Daoy (cell line): ENCODE measurements at places on chromosomes 6 and 20. TPM values are rescaled to one million over a fixed set of nuclear protein-coding genes. Genes with fewer than 3 reads are reported as not detected.

MYCT1 gene
- total RNA-seq: 0.06 and 0.15 TPM in 2 replicates

HLA-DQB2 gene
- total RNA-seq: not detected in 2 replicates

CDH4 gene
- total RNA-seq: 2.1 and 3.8 TPM in 2 replicates

SLC22A2 gene
- total RNA-seq: 0.60 and 1.1 TPM in 2 replicates

KCNK16 gene
- not detected in 2 replicates for total RNA-seq

MOG gene
- total RNA-seq: not detected in 2 replicates

DDX43 gene
- total RNA-seq: not detected in 2 replicates

C4B gene
- total RNA-seq: 0.30 and 3.7 TPM in 2 replicates

COL9A1 gene
- 0.09 and 0.34 TPM in 2 replicates for total RNA-seq

GRCh38 chr6:137951064-137951597 lies 84.1 kb downstream of the TNFAIP3 start:
- DNase-seq: no peak

DNA sequence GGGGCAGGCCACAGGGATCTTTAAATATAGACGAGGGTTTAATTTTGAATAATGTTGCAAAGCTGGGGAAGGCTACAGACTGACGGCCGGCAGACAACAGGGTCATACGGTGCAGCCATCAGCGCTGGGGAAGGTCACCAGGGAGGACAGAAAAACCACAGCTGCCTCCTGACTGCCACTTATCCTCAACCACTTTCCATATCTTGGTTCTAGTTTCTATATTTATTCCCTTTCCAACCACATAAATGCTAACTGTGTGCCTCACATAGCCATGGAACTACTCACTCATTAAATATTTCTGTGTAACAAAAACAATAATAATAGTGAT lies 85.7 kb upstream of the AGPAT4 start:
- no peak for DNase-seq

DNA sequence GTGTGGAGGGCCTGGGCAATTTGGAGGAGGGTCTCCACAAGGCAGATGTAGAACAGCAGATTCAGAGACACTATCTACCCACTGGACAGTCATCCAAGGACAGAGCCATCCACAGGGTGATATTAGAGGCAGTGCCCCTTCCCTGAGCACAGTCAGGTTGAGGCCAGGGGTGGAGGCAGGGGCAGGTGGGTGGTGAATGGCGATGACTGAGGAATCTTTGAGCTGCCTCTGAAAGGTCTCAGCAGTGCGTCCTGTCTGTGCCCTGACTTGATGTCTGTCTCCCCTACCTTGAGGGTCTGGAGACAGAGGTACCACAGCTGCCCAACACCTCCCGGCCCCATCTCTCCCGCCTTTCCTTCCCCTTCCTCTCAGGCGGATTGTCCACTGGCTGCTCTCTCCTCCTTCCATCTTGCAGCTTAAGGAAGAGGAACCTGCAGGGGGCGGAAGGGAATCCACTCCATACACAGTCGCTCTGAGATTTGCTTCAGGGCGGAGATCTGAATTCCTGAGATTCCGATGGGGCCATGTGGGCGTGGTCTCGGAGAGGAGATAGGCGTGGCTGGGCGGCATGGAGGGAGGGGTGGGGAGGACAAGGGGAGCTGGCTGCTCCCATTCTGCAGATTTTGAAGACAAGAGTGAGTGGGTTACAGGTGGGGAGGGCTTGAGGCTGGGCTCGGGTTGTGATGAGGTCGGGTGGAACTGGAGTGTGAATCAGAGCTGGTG lies 1.7 kb downstream of the MUCL3 start:
- DNase-seq: peak; percentile 91

GRCh38 chr6:147384737-147385710 lies 123.5 kb upstream of the SAMD5 start:
- no peak for DNase-seq

DNA sequence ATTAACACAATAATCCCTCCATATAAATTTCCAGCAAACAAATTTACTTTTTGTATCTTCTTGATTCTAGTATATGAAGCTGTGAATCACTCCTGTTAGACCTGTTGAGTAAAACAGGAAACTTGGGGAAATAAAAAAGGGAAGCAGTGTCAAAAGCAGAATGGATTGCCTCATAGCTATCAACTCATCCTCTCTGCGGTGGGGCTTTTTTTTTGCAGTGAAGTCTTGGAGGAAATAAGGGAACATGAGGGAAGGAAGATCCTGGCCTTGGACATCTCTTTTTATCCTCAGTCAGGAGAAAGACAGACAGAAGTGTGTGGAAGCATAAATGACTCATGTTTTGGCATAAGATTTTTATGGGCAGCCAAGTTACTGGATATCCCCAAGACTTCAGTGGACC lies 332.5 kb downstream of the TFAP2A start:
- DNase-seq: no peak

DNA sequence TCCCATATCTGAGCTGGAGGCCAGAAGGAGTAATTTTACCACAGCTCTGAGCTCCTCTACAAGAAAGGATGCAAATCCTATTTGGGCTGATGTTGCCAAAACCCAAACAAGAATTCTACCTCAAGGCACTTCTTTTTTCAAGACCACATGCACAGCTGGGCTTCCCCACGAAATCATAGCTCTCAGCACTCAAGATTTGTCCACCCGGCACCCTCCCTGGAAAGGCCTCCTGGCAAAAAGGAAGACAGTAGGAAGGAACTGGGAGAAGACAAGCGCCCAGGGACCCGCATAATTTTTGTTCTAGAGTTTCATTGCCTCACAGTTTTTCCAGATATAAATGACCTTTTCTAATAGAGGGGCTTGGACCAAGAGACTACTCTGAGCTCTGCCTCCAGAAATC lies 90.5 kb downstream of the BANF2 start:
- DNase-seq: no peak

GRCh38 chr6:79574174-79574573 lies 36.9 kb upstream of the LCA5 start:
- DNase-seq: no peak

GRCh38 chr6:164502833-164503232 lies 806.6 kb downstream of the C6orf118 start:
- DNase-seq: no peak

DNA sequence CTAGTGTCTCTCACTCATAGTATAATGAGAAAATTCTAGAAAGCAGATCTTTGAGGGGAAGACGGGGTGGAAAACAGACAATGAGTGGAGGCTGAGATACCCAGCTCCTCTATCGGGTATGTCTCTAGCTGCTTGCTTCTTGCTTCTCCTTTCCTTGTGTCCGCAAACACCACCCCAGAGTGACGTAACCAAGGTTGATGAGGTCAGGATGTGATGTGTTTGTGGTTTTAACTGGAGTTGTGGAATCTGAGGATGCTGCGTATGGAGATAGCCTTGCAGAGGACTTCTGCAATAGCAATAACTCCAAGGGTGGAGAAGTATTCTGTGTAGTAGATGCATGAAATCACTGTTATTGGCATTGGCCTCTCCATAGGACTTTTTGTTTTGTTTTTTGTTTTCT lies 132.7 kb upstream of the IFNGR1 start:
- DNase-seq: no peak

- no peak for DNase-seq
These were observed 2.4 kb downstream of the SLC22A23 start for GRCh38 chr6:3454273-3455010.

- peak; percentile 87 for DNase-seq
These were observed 425.2 kb downstream of the CD83 start for GRCh38 chr6:14542670-14543366.

- DNase-seq: no peak
These were observed 451.5 kb upstream of the MAN1A1 start for GRCh38 chr6:119801056-119801455.

- no peak for DNase-seq
These were observed 36.7 kb upstream of the STX16 start for GRCh38 chr20:58614366-58614765.

DNA sequence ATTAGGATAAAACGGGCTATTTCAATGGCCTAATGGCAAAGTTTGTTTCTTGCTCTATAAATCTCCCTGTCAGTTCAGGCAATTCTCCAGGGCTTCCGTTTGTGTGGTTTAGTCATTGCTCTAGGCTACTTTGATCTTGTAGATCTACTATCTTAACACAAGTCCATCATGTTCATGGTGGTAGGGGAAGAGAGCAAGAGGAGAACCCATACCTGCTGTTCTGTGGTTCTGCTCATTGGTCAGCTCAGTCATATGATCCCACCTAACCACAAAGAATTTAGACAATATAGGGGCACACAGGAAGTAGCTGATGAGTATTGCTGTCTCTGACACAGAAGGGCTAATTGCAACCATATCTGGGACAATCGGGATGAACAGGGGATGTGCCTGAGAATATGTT lies 4.9 kb upstream of the DEK start:
- peak; percentile 58 for DNase-seq

- DNase-seq: no peak
These were observed 58.7 kb upstream of the CD93 start for GRCh38 chr20:23144856-23145255.

- no peak for DNase-seq
These were observed 15.5 kb downstream of the UCKL1 start for GRCh38 chr20:63940472-63941266.

DNA sequence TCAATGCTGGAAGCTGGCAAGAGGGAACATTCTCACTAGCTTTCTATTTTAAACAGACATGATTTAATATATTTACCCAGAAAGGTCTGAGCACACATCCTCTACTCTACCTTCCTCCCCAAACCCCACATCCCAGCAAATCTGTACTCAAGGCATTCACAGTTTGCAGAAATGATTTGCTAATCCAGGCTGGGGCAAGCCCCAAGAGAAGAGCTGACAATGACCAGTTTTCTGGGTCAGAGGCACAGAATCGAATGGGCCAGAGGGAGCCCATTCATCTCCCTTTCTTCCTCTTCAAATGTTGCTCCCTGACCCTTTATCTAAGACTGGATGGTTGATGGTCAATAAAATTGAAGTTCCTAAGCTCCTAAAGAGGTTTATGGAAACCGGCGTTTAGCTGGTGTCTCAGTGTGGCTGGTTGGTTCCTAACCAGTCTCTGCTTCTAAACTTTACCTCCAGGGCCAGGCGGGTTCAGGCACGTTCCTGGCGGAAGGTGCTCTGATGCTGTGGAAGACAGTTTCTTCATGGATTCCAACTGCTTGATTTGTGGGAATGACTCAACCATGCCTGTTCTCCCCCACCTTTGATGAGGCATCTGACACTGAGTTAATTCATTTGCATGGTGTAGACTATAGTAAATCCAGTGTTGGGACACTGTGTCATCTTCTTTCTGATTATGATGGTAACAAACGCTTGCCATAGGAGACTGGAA lies 96.4 kb upstream of the IYD start:
- peak; percentile 37 for DNase-seq

GRCh38 chr6:7649037-7649810 lies 59.2 kb downstream of the SNRNP48 start:
- DNase-seq: no peak

DNA sequence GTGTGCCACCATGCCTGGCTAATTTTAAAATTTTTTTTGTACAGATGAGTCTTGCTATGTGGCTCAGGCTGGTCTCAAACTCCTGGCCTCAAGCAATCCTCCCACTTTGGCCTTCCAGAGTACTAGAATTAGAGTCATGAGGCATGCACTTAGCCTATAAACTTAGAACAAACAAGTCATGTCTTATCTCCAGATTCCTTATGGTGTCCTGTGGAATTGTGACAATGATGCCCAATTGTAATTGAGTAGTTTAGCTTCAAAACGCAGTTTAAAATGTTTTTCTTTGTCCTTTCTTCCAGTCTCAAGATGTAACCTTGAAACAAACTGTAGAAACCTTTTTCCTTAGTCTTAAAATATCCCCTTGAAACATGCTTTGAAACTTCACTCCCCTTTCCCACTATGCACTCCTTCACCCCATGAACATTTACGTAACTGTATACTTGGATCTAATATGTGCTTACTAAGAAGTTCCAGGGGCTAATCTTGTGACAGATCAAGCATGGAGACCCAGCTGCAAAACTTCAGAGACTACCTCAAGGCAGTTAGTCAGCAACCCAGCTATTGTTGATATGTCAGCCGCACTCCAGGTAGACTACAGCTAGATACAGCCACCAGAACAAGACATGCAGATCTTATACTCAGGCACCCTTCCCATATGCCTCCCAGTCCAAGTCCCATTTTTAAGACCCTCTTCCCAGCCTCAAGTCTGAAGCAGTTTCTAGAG lies 46.2 kb downstream of the MAN1A1 start:
- no peak for DNase-seq

DNA sequence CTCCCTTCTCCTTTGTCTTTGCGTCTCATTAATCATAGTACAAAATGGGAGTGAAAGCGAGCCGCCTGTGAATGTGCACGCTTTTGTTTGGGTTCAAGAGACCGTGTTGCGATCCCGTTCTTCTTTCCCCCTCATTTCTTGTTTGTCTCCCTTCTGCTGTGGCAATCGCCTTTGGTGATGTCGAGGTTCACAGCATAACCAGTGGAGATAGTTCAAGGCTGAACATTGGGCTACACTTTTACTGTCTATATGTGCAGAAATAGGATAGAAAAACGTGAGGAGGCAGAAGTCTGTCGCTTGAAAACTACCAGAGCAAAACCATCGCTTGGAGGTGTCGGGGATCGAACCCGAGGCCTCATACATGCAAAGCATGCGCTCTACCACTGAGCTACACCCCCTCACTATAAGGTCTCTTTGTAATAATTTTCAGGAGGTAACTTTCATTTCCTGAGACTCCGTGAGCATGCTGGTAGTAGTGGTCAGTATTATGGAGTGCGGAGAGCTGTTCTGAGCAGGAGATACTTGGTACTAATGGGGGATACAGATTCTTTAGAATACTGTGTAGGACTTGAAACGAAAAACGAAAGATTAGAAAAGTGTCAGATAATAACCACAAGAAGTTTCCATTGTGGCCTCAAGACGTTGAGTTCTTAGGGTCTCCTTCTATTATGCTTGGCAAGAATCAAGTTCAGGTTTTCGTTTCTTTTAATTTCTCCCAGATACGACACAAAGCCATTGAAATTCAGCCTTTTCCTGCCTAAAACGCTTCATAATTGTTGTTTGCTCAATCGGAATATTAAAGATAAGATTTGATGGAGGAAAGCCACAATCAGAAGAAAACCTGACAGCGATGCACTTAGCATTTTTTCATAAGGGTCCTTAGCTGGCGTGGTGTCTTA lies 106.6 kb downstream of the TRIM27 start:
- DNase-seq: peak; percentile 92

DNA sequence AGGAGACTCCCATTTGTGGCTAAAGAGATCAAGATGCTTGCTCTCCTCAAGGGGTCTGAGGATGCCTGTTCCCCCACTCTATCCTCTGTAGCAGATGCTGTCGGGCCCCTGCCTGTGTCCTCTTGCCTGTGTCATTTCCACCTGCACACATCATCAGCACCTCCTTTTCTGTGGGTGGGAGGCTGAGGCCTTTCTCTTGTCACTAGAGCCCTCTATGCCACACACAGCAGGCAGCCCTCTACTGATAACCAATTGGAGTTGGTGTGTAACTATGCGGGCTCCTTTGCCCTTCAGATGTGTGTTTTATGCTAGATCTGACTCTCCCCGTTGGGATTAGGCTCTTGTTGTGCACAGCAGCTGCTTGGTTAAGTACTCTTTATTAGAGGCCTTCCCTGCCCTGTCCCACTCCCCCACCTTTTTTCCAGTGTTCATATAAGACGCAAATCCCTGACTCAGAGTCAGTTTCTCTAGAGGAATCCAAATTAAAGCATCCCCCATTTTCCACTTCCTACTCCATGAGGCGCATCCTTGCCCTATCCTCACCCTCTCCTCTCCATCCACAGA lies 7.7 kb downstream of the TREML2 start:
- no peak for DNase-seq
